ENCODE measurements at places on chromosomes 11 and 22. TPM values are rescaled to one million over a fixed set of nuclear protein-coding genes. Genes with fewer than 3 reads are reported as not detected.

Gene ALX4
- total RNA-seq: not detected

Gene UBQLN3
- not detected for total RNA-seq

Gene GGTLC2
- not detected for total RNA-seq

Gene CD3G
- not detected for total RNA-seq

Gene OR6A2
- 0.07 TPM for total RNA-seq

Gene LDHA
- 1,254 TPM for total RNA-seq

Gene EFEMP2
- total RNA-seq: 45.1 TPM

Gene GRAMD1B
- 6.0 TPM for total RNA-seq

Gene CCDC87
- 0.14 TPM for total RNA-seq

Gene DUSP8
- 9.7 TPM for total RNA-seq

Gene NLRP14
- total RNA-seq: not detected

Gene SELENOO
- 31.1 TPM for total RNA-seq

Gene OR2AG2
- 0.14 TPM for total RNA-seq

Gene GLYAT
- not detected for total RNA-seq

Gene TEX12
- not detected for total RNA-seq

Gene MUC5AC
- total RNA-seq: not detected

Gene KRTAP5-11
- total RNA-seq: not detected

Gene OVCH2
- total RNA-seq: not detected

Gene MRPL21
- total RNA-seq: 80.1 TPM

Gene RASL10A
- 0.12 TPM for total RNA-seq

Gene SUSD2
- total RNA-seq: 0.07 TPM

Gene NXPE4
- total RNA-seq: not detected

Gene KCTD17
- 35.6 TPM for total RNA-seq

Gene ANGPTL5
- not detected for total RNA-seq

Gene GGT5
- total RNA-seq: 1.3 TPM

Gene BATF2
- 0.35 TPM for total RNA-seq

Gene OR2AT4
- not detected for total RNA-seq

Gene DRICH1
- total RNA-seq: not detected

Gene ROBO4
- total RNA-seq: 1.4 TPM

Gene UBQLNL
- total RNA-seq: 0.06 TPM

Gene MFRP
- not detected for total RNA-seq

Gene GRM5
- 0.14 TPM for total RNA-seq

Gene RAB38
- 10.5 TPM for total RNA-seq

Gene NRIP3
- total RNA-seq: 14.5 TPM

All from epithelial cell of proximal tubule (primary cell).